ENCODE measurements at places on chromosomes 13 and 19. TPM values are rescaled to one million over a fixed set of nuclear protein-coding genes. Genes with fewer than 3 reads are reported as not detected.

DNA sequence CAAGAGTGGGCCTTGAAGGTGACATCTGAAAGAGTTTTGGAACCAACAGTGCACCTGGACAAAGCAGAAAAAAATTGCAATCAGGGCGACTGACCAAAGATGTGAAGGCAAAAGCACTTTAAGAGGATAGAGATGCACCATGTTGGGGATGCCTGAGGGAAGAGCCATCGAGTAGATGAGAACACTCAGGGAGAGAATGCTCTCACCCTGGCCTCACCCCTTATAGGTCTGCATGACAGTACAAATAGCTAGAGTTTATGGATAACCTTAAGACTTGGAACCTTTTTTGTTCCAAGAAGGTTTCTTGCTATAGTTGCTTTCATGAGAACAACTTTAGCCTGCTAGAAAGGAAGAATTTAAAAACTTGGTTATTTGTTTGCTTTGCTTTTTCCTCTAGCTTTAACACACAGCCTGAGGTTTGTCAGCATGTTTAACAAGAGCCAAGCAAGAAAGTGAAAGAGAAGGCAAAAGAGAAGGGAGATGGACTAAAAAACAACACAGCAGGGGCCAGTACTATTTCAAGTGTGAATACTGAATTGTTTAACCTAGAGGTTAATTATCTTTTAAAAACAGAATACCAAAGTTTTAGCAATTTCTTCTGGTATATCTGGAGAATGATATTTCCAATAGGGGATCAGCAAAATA is 418.9 kb downstream of the DIAPH3 start:
- H3K4me3 ChIP-seq, result no peak overlapping the region
- no peaks in the 10 kb centered on the region for H3K27me3 ChIP-seq
- H3K36me3 ChIP-seq, result no peaks in the 10 kb centered on the region

- H3K27ac ChIP-seq, result no peak overlapping the region
- H3K4me1 ChIP-seq, result no peaks in the 10 kb centered on the region
- no peak for DNase-seq
- H3K4me3 ChIP-seq, result no peak overlapping the region
- peaks cover 53% of the 10 kb centered on the region for H3K36me3 ChIP-seq
- H3K27me3 ChIP-seq, result no peaks in the 10 kb centered on the region
Measured at GRCh38 chr13:25329706-25330105, 28.3 kb downstream of the NUP58 start.

- no peak for DNase-seq
- H3K27ac ChIP-seq, result no peak overlapping the region
- H3K27me3 ChIP-seq, result no peaks in the 10 kb centered on the region
- no peak overlapping the region for H3K4me3 ChIP-seq
- H3K4me1 ChIP-seq, result no peaks in the 10 kb centered on the region
Measured at GRCh38 chr19:35596366-35596999, 10.5 kb downstream of the PMIS2 start.

- H3K27ac ChIP-seq, result no peak overlapping the region
- peaks cover 94% of the 10 kb centered on the region for H3K4me1 ChIP-seq
- no peaks in the 10 kb centered on the region for H3K27me3 ChIP-seq
Measured at GRCh38 chr13:40604135-40604534, 62.3 kb downstream of the FOXO1 start.

DNA sequence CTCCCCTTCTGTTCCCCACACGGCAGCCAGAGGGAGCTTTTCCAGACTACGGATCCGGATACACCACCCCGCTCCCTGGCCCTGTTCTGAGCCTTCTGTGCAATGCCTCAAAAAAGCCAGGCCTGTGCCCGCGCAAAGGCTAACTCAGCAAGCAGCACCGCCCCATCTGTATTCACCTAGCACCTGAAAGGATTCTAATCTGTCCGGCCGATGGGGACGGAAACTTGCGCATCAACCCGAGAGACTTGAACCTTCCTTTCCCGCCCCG is 589 bp downstream of the ZBTB45 start:
- H3K36me3 ChIP-seq, result peaks cover 13% of the 10 kb centered on the region
- peak; percentile 48 for DNase-seq
- peak overlapping the region; percentile 82 for H3K27ac ChIP-seq
- H3K4me3 ChIP-seq, result peak overlapping the region; percentile 88
- H3K4me1 ChIP-seq, result peaks cover 32% of the 10 kb centered on the region

DNA sequence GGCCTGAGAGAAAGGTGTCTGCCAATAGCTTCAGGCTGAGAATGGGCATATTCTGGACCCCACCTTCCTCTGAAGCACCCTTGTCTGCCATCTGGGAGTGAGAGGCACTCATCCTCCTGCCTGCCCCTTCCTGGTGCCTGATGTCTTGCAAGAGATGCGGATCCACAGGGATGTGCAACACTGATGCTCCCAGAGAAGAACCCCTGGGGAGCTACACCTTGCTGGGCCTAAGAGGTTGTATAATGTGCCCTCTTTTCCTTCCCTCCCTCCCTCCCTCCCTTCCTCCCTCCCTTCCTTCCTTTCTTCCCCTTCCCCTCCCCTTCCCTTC is 34.6 kb downstream of the ADPRHL1 start:
- H3K36me3 ChIP-seq, result no peaks in the 10 kb centered on the region
- no peak overlapping the region for H3K27ac ChIP-seq
- no peaks in the 10 kb centered on the region for H3K4me1 ChIP-seq
- H3K27me3 ChIP-seq, result no peaks in the 10 kb centered on the region
- no peak for DNase-seq

DNA sequence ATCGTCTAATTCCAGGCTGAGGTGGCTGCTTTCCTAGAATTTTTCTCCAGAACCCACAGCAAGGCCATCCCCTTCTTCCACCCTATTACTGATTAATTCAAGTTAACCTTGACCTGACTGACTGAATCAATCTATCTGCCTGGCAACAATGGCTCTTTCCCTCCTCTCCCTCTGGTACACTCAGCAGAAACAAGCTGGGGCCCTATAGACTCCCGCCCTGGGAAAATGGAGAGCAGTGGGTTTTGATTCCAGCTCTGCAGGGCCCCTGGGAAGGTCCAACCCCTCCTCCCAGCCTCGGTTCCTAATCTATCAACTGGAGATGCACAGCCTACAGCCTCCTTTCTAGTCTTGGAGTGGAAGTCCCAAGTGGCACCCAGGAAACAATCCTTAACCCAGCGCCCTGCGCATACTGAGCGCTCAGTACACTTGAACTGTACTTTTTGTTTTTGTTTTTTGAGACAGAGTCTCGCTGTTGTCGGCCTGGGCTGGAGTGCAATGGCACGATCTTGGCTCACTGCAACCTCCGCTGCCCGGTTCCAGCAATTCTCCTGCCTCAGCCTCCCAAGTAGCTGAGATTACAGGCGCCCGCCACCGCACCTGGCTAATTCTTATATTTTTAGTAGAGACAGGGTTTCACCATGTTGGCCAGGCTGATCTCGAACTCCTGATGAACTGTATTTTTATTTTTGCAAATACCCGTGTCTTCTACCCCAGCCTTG is 5.2 kb upstream of the C3 start:
- no peak overlapping the region for H3K4me3 ChIP-seq
- H3K27ac ChIP-seq, result no peak overlapping the region
- H3K36me3 ChIP-seq, result no peaks in the 10 kb centered on the region
- no peak for DNase-seq
- peaks cover 5% of the 10 kb centered on the region for H3K4me1 ChIP-seq
- no peaks in the 10 kb centered on the region for H3K27me3 ChIP-seq

Gene CPB2
- not detected for polyA plus RNA-seq

Gene LRRC63
- polyA plus RNA-seq, result 0.57 TPM
